Forelimb muscle (tissue), 1 donor: ENCODE measurements at places on chromosomes 1 and 21. TPM values are rescaled to one million over a fixed set of nuclear protein-coding genes. Genes with fewer than 3 reads are reported as not detected.

The TBX15 gene
- 60.9 TPM for polyA plus RNA-seq

- DNase-seq = no peak
Observed at GRCh38 chr1:22387919-22388580, 63.6 kb upstream of the ZBTB40 start.

GRCh38 chr21:29638138-29638537, 301.7 kb downstream of the GRIK1 start:
- no peak for DNase-seq

The CRNN gene
- polyA plus RNA-seq = not detected

The LCK gene
- 0.35 TPM for polyA plus RNA-seq

DNA sequence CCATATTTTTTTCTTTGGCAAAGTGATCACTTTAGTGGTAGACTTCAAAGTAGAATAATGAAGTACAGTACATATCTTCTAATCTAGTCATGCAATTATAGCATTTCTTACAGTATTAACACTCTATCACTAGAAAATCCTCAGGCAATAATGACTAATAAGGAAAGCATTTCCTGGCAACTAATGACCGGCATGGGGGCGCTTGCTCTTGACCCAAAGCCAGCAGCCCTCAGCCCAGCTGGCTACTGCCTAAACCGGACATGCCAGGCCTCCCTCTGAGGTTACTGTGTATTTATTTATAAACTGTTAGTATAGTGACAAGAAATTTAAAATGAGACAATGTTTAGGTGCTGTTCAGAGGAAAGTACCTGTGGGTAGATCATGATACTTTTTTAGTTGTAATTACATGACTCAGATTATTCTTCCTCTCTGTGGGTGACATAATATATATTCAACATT, 633.8 kb downstream of the PTPRC start:
- no peak for DNase-seq

The POU3F1 gene
- 0.83 TPM for polyA plus RNA-seq

The PRAMEF20 gene
- not detected for polyA plus RNA-seq

The CD34 gene
- polyA plus RNA-seq = 147 TPM

GRCh38 chr1:180155182-180155682, 563 bp downstream of the QSOX1 start:
- DNase-seq = no peak

GRCh38 chr1:29458737-29459619, 222.7 kb downstream of the PTPRU start:
- no peak for DNase-seq

DNA sequence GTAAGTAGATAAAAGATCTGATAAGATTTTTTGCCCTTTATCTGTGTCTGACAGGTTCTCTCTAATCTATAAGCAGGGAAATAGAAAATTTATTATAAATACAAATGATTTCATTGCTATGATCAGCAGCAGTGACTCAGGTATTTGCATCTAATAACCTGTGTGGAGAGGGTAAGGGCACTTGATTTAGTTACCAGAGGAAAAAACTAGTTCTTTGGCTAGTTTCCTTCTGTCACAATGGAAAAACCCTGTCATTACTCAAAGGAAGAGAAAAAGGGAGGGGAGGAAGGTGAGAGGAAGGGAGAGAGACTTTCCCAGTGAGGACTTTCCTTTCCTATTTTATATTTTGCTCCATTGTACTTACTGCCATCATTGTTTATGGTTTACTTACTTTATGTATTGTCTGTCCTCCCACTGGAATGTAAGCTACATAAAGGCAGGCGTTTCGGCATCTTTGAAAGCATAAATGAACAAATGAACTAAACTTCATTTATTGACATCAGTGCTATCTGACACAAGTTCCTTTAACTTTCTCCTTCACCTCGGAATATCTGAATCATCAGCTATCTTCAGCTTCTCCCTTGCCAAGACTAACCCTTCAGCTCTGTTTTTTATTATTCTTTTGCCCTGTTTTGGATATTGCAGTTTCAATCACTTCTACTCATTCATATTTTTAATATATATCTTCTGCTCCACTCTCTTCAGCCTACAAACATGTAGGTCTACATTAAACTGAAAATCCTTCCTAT, 34.9 kb downstream of the WDR3 start:
- no peak for DNase-seq

The LAMB3 gene
- polyA plus RNA-seq = 0.70 TPM

- no peak for DNase-seq
Observed at GRCh38 chr1:231286603-231287002, 45.6 kb downstream of the GNPAT start.

The ANKRD34A gene
- polyA plus RNA-seq = 0.95 TPM

The TFF3 gene
- polyA plus RNA-seq = 1.7 TPM

The KPRP gene
- polyA plus RNA-seq = not detected

The COL8A2 gene
- polyA plus RNA-seq = 8.9 TPM
